ENCODE measurements at places on chromosomes 16 and 17. TPM values are rescaled to one million over a fixed set of nuclear protein-coding genes. Genes with fewer than 3 reads are reported as not detected.
A peak's percentile ranks its signal among the peaks of the same experiment; 100 is the strongest.

GRCh38 chr17:71019699-71020098 lies 850.4 kb downstream of the KCNJ2 start:
- DNase-seq = no peak

DNA sequence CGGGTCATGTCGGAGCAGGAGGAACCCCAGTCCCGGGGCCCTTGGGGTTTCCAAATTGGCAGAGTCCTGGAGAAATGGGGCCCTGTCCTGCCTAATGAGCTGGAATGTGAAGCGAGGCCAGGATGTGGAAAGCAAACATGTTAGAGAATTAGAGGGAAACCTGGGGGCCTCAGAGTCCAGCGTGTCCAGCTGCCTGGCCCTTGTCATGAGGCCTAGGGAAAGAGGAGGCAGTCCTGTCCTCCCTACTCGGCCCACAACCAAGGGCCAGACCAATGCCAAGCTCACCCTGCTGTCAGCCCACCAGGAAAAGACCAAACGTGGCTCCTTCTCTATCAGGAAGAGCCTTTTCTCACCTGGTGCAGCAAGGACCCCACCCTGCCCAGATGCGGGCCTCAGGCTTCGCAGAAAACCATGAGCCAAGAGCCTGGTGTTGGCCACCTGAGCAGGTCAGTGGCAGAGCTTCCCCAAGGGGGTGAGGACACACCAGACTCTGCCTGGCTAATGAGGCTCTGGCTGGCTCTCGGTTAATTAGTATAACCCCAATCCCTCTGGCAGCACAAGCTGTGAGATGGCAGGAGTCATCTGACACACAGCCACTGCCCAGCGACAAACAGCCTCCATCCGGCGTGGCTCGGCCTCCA lies 10.1 kb downstream of the TEKT5 start:
- DNase-seq = no peak

GRCh38 chr17:18987230-18987610 lies 17.3 kb downstream of the FAM83G start:
- no peak for DNase-seq

- DNase-seq = peak; percentile 48
These were observed 34.9 kb downstream of the ARHGAP17 start for GRCh38 chr16:24980077-24980793.

DNA sequence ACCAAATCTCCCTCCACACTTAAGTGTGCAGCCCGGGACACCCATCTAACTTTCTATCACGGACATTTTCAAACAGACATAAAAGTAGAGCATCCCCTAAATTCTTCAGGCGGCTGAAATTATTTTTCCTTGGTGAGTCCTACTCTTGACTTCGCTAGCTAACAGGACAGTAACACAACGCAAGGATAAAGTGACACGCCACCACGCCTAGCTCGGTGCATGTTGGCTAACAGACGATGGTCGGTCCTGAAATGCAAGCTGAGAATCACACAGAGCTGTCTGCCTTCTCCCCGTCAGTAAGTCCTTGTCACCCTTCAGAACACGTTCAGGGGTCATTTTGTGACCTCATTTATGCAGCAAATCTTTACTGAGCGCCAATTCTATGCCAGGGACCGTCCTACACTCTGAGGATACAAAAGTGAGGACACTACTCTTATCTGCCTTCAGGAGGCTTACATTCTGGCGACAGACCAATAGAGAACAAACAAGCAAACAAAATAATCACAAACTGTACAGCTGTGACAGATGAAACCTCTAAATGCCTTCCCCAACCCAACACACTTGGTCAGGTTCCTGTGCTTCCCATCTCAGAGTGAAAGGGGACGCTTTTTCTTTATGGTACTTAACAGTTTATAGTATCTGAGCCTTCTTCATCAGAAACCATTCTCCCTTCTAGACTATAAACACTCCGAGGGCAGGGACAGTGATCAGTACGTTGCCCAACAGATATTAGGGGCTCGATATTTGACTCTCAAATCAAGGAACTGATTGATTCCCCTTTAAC lies 1.3 kb downstream of the NTAN1 start:
- no peak for DNase-seq

- DNase-seq = no peak
These were observed 66.5 kb downstream of the GNAO1 start for GRCh38 chr16:56257666-56258342.

DNA sequence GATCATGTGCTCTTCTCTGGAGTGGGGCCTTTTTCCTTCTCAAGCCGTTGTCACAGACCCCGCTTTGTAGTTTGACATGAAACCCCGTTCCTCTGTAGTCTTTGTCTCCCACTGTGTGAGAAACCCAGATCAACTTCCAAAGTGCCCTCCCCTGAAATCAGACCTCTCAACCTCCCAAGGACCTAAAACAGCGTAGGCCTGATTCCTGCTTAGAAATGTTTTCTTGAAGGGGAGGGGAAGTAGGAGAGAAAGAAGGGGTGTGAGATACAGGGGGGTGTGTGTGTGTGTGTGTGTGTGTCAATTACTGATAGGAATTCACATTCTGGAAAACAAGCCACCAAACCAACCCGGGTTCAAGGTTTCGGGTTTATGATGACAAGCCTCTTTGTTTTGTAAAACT lies 1.4 kb downstream of the UBE2O start:
- DNase-seq = no peak

GRCh38 chr17:28573966-28574480 lies 2.7 kb downstream of the ALDOC start:
- DNase-seq = no peak

DNA sequence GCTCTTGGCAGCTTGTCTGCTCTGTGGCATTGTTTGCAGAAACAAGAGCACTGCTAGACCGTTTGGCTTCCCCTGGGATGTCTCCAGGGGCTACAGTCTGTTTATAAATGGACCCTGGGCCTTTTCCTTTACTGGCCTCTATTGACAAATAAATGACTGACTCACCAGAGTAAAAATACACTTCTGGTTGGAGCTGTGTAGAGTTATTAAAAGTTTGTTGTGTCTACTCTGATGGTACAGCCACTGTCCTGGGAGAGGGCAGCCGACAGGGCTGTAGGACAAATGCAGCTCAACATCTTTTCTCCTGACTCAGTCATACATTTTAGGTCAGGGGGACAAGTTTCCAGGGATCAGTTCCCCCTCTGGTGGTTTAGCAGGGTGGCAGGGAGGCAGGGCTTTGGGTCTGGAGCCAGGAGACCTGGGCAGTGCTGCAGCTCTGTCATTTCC lies 30.0 kb downstream of the FOXL1 start:
- no peak for DNase-seq

DNA sequence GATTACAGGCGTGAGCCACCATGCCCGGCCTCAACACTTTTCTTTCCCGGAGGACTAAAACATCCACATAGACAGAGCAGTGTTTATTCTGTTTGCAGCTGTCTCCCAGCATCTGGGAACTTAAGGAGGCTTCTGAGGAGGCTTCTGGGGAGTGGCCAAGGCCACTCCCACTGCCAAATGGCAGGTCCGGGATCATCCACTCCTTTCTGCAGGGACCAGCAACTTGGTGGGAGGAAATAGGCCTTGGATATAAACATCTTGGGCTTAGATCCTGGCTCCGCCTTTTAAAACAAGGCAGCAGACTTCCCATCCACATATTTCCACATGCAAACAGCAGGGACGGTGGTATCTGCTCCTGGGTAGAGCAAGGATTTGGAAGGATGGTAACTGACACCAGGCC lies 14.1 kb upstream of the SPATA32 start:
- no peak for DNase-seq

DNA sequence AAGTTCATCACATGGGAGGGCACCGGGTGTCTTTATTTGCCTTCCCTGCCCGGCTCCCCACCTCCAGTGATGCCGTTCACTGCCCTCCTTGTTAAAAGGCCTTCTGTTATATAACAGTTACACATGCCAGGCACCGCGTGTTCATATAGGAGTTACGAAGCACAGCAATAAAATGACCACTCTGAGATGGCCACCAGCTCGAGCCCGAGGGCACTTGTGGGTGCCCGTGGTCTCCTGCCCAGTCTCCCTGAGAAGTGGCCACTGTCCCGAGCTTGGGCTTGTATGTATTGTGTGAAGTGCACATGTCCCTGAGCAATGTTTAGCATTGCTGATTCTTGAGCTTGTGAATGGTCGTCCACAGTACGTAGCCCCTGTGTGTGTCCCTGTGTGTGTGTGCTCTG lies 355.6 kb downstream of the SEC14L1 start:
- DNase-seq = no peak

DNA sequence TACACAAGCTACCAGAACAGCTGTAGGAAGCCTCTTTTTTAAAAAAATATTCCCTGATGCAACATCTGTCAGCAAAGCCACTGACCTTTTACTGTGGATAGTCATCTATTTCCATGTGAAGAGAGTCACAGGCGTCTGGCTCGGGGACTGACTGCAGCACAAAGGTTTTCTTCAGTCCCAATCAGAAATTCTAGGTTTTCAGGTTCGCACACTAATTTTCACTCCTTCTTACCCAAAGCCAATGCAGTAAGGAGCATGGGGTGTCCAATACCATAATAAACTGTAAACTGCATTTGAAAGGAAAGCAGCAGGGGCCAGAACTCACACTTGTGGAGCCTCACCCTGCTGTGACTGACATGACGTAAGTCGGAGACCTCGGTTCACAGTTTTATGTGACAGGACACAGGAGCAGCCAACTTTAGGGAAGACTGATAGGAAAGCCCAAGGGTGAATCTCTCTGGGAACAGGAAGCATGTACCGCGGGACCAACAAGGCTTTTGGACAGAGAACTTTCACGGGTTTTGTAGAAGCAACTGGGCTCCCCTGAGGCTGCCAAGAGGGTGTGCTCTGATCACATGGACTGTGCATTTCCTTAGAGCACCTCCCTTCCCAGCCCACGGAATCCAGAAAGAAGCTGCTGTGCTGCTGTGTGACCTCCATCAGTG lies 9.1 kb upstream of the TMEM100 start:
- DNase-seq = no peak

GRCh38 chr17:80783971-80784370 lies 207.7 kb upstream of the CHMP6 start:
- no peak for DNase-seq

- DNase-seq = no peak
These were observed 229.7 kb downstream of the SNX29 start for GRCh38 chr16:12206098-12206748.

DNA sequence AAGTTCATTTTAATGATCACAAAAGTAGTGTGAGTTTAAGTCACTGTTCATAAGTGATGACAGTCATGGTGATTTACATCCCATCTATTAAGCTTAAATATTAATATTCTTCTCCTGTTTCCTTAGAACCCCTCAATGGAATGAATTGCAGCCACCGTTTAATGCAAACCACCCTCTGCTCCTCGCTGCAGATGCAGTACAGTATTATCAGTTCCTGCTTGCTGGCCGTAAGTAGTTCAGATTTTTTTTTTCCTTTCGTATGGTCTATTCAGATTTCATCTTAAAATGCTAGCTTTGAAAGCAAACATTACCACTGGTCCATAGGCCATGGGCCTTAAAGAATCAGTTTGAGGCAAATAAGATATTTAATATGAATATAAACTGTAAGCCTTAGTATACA lies 359.0 kb upstream of the TBX2 start:
- DNase-seq = no peak

DNA sequence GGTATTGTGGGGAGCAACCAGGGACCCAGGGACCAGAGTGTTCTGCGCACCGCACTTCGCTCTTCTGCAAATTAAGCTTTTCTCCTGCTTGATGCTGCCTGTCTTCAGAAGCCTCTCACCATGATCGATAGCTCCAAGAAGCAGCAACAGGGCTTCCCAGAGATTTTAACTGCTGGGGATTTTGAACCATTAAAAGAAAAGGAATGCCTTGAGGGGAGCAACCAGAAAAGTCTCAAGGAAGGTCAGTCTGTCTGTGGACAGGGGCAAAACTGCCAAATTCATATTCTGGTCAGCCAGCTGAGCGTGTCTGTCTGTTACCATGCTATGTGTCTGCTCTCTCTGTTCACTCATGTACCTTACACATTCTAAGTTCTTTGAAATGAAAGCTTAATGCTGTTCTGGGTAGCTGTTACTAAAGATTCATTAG lies 115.7 kb downstream of the MRTFB start:
- DNase-seq = no peak

DNA sequence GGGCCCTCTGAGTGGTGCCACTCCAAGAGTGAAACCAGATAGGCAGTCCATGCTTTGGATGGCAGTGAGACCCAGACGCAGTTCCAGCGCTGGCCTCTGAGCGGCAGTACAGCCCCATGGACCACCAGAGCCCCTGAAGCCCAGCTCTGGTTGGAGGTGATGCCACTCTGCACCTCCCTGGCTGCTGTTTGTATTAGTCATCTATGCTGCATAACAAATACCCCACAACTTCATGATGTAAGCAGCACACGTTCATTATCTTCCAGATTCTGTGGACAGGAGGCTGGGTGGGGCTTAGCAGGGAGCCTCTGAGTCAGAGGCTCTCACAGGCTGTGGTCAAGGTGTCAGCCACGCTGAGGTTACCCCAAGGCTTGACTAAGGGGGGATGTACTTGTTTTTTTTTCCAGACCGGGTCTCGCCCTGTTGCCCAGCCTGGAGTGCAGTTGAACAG lies 5.1 kb upstream of the NME4 start:
- peak; percentile 55 for DNase-seq

DNA sequence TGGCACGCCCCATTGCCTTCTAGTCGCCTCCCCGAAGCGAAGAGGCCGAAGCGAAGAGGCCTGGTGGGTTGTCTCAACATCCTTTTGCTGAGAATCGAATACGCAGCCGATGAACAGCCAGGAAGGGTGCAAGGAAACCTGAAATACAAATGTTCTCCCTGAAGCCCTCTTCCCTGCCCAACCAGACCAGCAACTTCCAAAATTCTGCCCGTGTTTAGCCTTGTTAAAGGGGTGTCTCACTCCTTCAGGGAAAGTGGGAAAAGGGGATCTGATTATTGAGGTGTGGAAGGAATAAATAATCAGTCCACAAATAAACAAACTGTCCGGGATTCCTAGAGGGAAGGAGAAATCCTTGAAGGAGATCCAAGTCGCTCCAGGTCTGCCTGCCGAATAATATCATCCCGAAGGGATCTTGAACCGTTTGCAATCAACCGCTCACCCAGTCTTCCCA lies 1.4 kb upstream of the FOXC2 start:
- DNase-seq = no peak

TPPP3 gene
- total RNA-seq = not detected

NPIPA8 gene
- not detected for total RNA-seq

TMC7 gene
- 3.1 TPM for total RNA-seq

LCMT1 gene
- total RNA-seq = 32.1 TPM

KRTAP2-3 gene
- total RNA-seq = not detected

CA5A gene
- not detected for total RNA-seq

CLEC18B gene
- total RNA-seq = 0.79 TPM

Measured in bronchial epithelial cell (primary cell).